Right hindlimb (tissue), 1 donor: ENCODE measurements at places on chromosomes 4 and X.

DNA sequence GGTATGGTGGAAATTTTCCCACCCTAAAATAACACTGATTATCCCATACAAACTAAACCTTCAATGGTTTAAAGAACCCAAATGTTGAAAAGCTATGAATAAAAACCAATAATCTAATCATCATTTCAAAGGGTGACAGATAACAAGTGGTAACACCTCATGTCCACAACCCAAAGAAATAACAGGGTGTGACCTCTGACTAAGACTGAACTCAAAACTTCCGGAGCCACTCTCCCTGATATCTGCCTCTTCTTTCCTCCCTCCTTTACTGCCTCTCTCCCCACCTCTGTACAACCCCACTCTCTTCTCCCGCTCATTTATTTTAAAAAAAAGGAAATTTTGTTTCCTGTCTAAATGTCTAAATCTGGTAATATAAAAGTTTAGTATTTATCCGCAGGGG lies 11.5 kb downstream of the FBXW7 start:
- DNase-seq: no peak

DNA sequence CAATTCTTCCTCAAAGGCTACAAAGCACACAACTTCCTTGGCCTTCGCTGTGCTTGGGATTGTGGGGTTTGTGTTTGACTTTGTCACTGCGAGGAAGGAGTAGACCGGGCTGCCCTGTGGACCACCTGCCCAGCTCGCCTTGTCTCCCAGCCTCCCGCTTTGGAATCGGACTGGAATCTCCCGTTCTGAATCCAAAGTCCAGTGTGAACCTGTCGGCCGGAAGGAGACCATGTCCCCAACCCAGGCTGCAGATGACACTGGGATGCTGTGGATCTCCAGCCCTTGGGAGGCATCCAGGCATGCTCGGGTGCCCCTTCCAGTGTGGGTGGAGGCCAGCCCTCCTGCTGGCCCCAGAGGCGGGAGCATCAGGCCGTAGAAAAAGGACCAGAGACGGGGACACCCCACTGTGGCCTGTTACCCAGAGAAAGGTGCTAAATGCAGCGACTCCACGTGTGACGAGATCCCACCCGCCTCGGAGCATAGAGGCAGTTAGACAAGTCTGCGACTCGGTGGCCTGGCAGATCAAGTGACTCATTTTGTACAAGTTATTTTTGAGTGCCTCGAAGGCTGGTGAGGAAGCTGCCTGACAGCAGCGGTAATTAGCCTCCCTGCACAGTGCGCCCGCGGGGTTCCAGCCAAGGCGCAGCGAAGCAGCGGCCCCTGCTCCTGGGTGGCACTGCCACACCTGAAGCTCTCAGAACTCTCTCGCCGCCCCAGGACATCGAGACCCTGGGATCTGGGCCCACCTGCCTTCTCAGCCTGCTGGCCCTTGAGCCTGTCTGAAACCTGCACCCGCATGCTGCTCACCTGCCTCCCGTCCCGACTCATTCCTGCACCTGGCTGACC lies 57.5 kb downstream of the ADRA2C start:
- no peak for DNase-seq

- no peak for DNase-seq
These were observed 254.0 kb downstream of the TMA16 start for GRCh38 chr4:163748449-163748848.

GRCh38 chr4:29311247-29311646 lies 1408.9 kb upstream of the PCDH7 start:
- no peak for DNase-seq

DNA sequence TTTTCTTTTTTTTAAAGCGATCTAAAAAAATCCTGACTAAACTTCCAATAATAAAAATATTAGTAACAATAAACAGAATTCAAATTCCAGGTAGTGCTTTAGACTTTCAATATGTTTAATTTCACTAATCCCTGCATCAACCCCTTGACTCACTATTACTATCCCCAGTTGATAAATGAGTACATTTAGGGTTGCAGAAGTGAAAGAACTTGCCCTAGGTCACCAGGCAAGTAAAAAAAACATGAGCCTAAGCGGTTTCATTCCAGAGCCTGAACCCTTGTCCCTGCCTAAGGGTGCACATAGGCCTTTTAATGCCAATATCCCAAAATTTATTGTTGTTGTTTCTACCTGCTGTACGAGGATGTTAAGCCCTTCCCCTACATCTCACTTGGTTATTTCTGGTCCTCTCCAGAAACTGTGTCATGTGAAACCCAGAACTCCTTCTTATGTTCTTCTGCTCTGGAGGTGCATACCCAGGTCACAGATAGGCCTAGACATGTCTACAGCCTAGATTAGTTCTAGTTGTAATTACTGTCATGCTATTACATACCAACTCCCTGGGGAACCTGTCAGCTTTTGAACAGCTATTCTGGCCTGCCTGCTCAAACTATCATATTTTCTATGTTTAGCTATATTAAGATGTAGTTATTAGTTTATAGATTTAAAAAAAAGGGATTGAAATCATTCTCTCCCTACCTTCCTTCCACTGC lies 244.5 kb upstream of the PITX2 start:
- DNase-seq: no peak

DNA sequence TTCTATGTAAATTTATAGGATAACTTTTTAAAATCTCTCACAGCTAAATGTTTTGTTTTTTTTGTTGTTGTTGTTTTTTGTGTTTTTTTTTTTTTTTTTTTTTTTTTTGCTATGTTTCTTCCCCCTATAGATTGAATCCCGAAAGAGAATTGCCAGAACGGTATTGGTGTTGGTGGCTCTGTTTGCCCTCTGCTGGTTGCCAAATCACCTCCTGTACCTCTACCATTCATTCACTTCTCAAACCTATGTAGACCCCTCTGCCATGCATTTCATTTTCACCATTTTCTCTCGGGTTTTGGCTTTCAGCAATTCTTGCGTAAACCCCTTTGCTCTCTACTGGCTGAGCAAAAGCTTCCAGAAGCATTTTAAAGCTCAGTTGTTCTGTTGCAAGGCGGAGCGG lies 4.1 kb downstream of the BRS3 start:
- DNase-seq: no peak

DNA sequence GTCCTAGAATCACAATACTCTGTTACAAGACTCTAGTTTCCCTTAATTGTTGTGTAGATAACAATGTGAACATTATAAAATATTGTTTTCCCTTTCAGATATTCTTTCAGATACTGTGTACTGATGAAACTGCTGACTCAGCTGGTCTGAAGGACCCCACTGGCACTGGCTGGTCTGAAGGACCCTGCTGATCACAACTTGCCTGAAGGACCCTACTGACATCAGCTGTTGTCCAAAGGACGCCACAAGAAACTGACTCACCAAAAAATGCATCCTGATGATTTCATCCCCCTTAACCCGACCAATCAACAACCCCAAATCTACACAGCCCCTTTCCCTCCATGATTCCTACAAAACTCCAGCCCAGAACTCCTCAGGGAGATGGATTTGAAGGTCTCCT lies 258.8 kb upstream of the GNPDA2 start:
- DNase-seq: no peak

GRCh38 chr4:139800082-139800481 lies 134.5 kb downstream of the MGST2 start:
- DNase-seq: no peak

GRCh38 chrX:30593440-30594200 lies 16.1 kb upstream of the TASL start:
- DNase-seq: no peak
